Right atrium auricular region (tissue), 2 donors: ENCODE measurements at places on chromosomes 11 and 22.

GRCh38 chr11:7905961-7906429 is 25.1 kb downstream of the OR10A6 start:
- no peak for DNase-seq

DNA sequence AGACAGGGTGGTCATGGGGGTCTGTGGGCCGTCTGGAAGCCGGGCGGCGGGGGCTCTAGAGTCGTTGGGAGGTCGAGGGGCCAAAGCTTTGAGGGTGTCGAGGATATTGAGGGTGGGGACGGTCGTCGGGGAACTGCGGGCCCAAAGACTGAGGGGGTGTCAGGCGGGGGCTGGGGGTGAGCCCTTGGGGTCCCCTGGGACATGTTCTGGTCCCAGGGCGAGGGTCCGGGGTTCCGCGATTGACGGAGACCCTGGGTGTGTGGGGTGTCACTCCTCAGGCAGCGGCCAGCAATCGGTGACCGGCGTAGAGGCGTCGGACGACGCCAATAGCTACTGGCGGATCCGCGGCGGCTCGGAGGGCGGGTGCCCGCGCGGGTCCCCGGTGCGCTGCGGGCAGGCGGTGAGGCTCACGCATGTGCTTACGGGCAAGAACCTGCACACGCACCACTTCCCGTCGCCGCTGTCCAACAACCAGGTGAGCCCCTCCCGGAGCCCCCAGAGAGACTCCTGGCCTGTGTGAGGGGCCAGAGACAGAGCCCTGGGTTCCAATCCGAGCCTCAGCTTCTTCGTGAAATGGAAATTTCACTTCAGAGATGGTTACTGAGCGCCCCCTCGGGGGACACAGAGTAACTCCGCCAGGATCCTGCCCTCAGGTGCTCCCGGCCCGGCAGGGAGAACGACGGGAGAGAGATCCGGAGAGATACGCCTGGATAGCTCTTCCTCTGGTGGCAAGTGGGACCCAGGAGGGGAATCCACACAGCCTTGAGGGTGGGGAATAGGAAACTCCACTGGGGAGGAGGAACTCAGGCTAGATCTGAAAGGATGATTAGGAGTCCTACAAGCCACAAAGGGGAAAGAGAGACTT is 714 bp downstream of the SDF2L1 start:
- no peak for DNase-seq

DNA sequence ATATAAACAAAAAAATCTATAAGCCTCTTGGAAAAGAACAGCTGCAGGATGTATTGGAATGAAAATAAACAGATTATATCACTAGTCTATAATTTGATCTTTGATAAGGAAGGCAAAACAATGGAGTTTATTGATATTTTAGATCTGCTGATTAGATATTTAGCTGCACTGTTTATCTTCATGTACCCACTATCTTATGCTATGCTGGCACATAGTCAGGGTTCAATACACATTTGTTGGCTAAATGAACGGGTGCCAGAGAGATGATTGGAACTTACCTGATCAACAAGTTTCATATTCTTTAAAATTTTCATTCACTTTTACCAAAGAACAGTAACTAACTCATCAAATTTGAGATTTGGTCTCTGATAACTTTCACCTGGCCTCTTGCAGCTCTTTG is 26.9 kb downstream of the MMP20 start:
- DNase-seq: no peak

DNA sequence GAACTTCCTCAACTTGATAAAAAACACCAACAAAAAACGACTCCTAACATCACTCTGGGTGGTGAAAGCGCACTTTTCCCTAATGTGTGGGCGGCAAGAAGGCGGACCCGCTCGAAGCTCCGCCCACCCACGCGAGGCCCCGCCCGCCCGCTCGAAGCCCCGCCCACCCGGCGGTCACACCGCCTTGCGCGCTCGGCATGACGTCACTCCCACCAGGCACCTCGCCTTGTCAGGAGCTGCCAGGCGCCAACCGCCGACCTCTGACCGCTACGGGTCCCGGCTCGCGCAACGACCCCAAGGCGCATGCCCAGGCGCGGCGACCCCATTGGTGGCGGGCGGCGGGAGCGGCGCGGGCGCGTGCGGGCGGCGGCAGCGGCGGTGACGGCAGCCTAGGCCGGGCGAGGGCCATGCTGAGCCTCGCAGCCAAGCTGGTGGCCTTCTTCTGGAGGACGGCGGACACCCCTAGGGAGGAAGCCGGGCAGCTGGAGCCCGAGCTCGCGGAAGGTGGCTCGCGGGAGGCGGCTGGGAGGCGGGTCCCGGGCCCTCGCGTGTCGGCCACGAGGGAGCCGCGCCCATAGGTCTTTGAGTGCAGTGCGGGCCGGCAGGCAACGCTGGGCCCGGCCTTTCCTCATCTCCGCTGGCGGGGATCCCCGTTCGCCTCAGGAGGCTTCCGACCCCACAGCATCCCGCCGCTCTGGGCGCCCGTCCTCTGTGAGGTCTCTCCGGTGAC is at the start of gene MOV10L1:
TSS of gene MOV10L1 (plus strand) at position 325 of the 730 bp plus-strand sequence. CDS start at position 408, 83 bp downstream.
- DNase-seq: peak; percentile 64

- DNase-seq: no peak
Measured at GRCh38 chr22:25896098-25896497, 154.1 kb downstream of the MYO18B start.
